Endothelial cell of umbilical vein (primary cell): ENCODE measurements at places on chromosomes 7 and 10.
A peak's percentile ranks its signal among the peaks of the same experiment; 100 is the strongest.

- DNase-seq: no peak
Measured at GRCh38 chr7:131004371-131004770, 270.4 kb upstream of the KLF14 start.

GRCh38 chr10:77315496-77316129 is 322.0 kb downstream of the KCNMA1 start:
- no peak for DNase-seq

- peak; percentile 59 for DNase-seq
Measured at GRCh38 chr7:39609935-39610263, 13.5 kb upstream of the RALA start.

GRCh38 chr7:10473569-10473968 is 500.1 kb upstream of the PHF14 start:
- DNase-seq: no peak

- DNase-seq: no peak
Measured at GRCh38 chr7:874031-874749, 2.2 kb upstream of the GET4 start.

DNA sequence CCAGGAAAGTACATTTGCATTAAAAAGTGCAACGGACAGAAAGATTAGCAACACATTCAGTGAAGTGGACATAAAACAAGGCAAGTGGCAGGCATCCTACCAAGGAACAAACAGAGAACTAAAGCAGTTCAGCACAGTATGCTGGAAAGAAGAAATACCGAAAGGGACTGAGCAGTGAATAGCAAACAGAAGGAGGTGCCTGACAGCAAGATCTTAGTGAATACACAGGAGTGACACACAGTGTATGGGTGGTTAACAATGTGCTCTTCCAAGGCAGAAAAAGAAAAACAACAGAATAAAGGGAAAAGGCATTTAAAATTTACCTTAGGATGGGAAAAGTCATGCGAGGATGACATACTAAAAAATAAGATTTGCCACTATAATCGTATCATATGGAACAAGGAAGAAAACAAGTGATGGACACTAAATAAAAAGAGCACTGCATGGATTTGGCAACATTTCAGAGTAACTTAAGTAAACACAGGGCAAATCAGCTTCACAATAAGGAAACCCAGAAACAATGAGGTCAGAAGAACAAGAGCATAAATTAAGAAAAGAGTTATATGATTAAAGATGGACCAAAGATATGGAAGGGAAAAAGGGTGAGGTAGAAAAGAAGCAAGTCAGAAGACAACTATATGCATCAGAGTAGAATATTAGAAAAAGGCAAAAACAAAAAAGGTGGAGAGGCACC is 29.5 kb downstream of the MEST start:
- DNase-seq: peak; percentile 45

DNA sequence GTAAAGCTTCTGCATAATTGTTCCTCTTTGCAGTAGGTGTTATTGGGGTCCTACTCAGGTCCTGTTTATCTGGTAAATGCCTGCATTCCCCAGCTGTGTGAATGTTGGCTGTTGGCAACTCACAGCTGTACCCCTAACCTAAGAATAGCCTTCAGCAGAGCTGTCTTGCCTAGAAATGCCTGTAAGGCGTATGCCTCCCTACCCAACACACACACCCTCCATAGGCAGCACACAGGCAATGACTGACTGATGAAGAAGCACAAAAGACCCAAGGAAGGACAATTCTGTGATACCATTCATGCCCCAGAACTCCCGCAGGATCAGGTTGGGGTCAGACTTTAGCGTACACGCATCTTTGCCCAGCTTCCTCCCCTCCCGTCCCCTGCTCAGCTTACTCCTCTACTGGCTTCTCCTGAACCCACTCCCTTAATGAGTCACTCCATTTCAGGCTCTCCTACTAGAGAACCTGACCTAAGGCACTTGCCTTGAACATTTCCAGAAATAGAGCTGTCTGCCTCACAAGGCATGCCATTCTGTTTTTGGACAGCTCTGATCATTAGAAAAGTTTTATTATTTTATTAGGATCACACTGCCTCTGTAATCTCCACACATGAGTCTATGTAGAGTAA is 99.2 kb upstream of the PIK3CG start:
- DNase-seq: no peak

DNA sequence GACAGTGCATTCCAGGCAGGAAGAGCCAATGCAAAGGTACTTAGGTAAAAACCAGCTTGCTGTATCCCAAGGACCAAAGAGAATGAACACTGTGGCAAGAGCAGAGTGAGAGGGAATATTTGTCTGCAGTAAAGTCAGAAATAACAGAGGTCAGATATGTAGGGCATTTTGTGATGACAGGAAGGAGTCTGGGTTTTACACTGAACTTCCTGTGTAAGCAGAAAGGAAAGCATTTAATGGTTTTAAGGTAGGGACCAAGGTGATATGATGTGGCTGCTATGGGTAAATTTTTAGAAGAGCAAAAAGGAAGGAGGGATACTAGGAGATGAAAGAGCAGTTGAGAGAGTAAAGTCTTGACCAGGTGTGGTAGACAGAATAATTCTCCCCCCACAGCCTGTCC is 10.1 kb downstream of the ABCB1 start:
- DNase-seq: no peak

DNA sequence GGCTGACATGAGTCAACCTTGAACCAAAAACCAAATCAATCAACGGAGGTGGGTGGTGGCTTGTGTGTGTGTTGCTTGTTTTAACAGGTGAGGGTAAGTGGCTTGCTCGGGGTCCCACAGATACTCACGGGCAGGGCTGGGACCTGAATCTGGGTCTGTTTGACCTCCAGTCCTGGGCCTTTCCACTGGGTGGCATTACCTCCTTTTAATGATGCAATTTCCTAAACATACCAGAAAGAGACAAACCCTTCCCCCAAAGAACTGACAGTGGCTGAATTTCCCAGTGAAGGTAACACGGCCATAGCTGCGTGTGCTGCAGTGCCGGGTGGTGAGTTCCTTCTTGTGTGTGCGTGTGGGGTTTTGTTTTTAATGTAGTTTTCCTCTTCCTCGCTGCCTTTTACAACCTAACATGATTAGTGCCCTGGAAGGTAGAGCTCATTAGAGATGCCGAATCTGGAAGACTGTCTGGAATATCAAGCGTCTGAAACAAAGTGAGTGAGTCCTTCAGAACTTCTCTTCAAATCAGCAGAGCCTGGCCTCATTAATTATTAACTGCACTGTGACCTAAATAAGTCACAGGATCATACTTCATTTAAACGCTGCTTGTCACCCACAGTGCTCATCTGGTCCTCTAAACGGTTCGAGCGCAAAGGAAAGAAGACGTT is 166.1 kb upstream of the TCERG1L start:
- DNase-seq: no peak

GRCh38 chr10:53864846-53865245 is 936.2 kb downstream of the PCDH15 start:
- no peak for DNase-seq

DNA sequence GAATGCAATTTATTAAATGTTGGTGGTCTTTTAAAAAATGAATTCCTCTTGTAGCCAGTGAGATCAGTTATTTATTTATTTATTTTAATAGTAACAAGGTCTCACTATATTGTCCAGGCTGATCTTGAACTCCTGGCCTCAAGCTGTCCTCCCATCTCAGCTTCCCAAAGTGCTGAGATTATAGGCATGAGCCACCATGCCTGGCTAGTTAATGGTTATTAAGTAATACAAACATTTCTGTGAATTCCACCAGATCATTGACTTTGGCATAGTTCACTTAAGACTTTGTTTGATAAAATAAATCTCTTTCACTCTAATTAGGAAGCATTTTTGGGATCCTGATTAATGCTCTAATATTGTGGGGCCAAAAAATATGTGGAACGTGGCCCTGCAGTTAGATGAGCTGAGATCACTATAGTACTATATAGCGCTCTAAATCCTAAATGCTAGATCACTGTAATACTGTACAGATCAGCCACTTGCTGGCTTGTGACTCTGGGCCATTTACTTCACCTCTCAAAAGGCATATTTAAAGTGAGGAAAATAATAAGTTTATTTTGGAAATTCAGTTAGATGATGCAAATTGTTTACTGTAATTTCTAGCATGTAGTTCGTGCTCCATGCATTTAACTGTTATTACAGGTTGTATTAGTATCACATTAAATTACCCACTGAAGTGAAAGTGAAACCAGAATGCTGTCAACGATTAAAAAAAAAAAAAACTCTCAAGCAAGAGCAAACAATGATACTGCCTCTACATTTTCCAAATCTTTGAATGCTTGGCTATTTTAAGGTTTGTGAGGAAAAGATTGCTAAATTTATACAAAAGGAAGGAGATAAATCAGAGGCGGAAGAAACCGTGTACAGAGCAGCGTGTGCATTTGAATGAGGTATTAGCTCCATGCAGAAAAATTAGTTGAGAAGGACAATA is 15.9 kb upstream of the FAS start:
- DNase-seq: peak; percentile 67

DNA sequence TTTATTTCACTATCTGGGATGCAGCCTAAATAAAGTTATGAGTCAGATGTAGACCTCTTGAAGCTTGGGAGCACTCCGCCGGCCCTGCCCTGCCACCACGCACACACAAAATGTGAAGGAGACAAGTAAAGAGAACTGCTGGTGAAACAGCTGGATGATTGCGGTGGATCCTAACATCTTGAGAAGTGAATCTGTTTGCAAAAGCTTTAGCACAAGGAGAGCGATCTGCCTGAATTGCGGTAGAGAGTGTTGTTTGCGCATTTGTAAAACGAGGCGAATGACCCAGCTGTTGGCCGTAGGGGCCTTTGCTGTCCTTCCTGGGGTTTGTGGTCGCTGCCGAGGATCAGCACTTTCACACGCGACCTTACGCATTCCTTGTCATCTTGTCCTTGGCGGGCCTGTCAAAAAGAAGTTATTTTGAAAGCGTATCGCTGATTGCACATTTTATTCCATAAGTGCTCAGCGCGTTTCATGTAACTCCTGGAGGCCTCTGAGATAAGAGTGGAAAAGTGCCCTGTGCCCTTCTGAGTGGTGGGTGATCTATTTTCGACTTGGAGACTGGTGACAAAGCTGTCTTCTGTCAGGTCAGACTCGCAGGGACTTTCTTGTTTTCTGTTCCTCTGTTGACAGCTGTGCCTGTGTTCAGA is 40.8 kb downstream of the RBM20 start:
- DNase-seq: no peak

DNA sequence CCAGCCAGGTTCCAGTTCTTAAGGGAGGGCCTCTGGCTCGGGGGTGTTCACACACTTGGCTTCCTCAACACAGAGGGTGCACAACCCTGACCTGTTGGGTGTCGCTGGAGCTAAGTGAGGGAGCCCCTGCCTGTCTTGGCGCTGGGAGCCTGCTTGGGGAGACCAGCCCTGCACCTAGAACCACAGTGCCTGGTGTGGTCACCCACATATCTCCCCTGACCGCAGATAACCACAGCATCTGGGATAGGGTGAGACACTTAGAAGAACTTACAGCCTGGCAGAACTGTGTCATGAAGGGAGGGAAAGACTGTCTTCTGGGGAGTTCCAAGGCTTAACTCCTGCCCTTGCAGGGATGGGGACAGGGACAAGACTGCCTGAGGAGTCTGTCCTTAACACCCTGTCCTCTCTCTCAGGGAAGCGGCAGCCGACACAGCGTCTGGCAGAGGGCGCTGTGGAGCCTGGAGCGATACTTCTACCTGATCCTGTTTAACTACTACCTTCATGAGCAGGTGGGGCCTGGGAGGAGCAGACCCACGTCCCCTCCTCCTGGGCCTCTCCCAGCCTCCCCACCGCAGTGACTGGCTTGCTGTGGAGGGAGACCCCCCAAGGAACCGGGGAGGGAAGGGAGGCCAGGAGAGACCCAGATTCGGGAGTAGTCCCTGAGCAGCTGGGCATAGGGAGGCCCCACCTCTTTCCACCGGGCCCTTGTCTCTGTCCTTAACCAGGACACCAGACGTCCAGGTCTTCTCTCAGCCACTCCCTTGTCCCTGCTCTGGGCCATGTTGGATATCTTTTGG is 59.0 kb downstream of the PALD1 start:
- DNase-seq: no peak

DNA sequence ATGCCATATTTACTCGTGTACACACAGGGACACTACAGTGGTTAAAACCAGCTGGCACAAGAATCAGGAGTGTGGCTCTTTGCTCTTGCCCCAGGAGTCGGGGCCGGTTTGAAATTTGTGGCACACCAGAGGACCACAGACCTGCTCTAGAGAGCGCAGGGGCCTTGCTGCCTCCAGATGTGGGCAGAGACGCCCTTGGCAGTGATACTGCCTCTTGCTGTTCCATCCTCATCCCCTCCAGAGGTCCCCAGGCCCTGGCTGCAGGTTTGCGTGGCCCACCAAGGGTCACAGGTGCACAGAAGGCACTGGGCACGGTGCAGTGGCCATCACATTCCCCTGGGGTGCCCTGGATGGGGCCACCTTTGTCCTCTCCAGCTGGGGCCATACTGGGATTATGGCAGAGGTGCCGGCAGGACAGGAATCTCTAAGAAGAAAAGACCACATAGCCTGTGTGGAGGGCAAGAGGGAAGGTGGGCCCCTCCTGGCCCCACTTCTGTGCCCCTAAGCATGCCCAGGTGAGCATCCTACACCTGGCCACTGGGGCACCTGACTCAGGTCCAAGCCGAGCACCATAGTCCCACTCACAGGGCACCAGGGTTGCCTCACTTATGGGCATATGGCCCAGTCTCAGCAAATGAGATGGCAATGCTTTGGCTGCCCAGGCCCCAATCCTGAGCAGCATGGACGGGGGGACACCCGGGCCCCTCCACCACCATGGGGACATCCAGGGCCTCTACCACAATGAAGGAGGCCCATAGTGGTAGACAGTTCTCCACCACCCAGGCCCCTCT is 45.6 kb downstream of the FOXL3 start:
- DNase-seq: no peak

DNA sequence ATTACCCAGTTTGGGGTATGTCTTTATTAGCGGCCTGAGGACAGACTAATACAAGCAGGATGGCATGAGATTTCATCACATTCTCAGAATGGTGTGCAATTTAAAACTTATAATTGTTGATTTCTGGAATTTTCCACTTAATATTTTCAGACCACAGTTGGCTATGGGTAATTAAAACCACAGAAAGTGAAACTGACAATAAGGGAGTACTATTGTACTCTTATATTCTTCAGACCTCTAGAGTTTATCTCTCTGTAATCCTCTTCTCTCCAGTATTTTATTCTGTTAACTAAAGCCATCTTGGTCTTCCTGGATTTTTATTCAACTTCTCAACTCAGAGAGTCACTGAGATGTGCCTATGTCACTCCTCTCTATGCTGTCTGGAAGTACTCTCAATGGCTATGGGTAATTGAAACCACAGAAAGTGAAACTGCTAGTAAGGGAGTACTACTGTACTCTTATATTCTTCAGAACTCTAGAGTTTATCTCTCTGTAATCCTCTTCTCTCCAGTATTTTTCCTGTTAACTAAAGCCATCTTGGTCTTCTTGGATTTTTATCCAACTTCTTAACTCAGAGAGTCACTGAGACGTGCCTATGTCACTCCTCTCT is 118.3 kb downstream of the PPP1R17 start:
- no peak for DNase-seq
